Keratinocyte (primary cell): ENCODE measurements at places on chromosomes 1 and 21.

GRCh38 chr1:51296383-51297357 is 33.7 kb downstream of the TTC39A start:
- DNase-seq: peak; percentile 42

DNA sequence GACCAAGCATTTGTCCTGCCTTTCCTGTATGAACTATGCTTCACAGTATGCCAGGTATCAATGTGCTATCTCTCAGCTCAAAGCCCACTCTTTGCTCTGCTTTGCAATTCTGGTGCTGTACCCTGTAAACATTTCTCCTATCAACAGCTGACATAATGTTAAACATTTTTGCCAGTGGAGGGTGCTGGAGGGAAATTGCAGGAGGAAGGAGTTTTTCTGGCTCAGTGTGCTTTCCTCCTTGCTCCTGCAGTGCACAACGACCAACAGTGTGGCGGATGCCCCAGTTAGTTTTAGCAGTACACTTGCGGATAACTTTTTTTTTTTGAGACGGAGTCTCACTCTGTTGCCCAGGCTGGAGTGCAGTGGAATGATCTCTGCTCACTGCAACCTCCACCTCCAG is 67.1 kb upstream of the PTGFRN start:
- no peak for DNase-seq

- no peak for DNase-seq
Measured at GRCh38 chr1:188463919-188464318, 1635.2 kb downstream of the PLA2G4A start.

DNA sequence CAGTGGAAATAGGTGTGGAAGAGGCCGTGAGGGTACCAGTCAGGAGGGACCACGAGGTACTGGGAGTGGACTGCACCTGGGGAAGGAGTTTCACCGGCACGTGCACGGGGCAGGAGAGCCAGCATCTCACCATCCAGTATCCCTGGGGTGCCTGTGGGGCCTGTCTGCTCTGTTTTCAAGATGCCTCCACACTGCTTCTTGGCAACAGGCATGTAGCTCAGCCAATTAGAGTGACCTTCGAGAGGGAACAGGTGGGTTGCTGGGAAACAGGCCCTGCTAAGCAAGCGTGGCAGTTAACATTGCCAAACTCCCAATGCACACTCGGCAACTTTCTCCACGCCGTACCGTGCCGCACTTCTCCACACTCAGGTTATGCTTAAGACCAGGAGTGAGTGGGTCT is 17.7 kb downstream of the KCNC4 start:
- DNase-seq: no peak

GRCh38 chr1:209586221-209586740 is 2.8 kb downstream of the CAMK1G start:
- DNase-seq: no peak

GRCh38 chr1:234841710-234842231 is 231.8 kb upstream of the IRF2BP2 start:
- DNase-seq: no peak
